ENCODE measurements at places on chromosomes 6 and 20. TPM values are rescaled to one million over a fixed set of nuclear protein-coding genes. Genes with fewer than 3 reads are reported as not detected.

The FAM217A gene
- not detected for total RNA-seq

The TINAG gene
- not detected for total RNA-seq

The TNFAIP3 gene
- total RNA-seq: 11.0 TPM

The TOX2 gene
- total RNA-seq: not detected

The LHFPL5 gene
- not detected for total RNA-seq

The HRH3 gene
- total RNA-seq: not detected

The PDE7B gene
- not detected for total RNA-seq

The SCRT2 gene
- not detected for total RNA-seq

The NUDT3 gene
- total RNA-seq: 21.6 TPM

The SPATA25 gene
- total RNA-seq: 1.2 TPM

The FNDC11 gene
- 0.25 TPM for total RNA-seq

The NRSN2 gene
- 72.1 TPM for total RNA-seq

The BRPF3 gene
- 28.5 TPM for total RNA-seq

The PRSS35 gene
- total RNA-seq: 197 TPM

The ADRM1 gene
- 87.2 TPM for total RNA-seq

The BMP2 gene
- 0.92 TPM for total RNA-seq

The DSP gene
- total RNA-seq: 471 TPM

The SYNDIG1 gene
- total RNA-seq: 16.4 TPM

The PXDC1 gene
- total RNA-seq: 222 TPM

The CLIC5 gene
- not detected for total RNA-seq

The HLA-DOA gene
- total RNA-seq: not detected

The DLL1 gene
- total RNA-seq: 0.35 TPM

Measured in chondrocyte (in vitro differentiated cells).